ENCODE measurements at places on chromosomes 11 and 22. TPM values are rescaled to one million over a fixed set of nuclear protein-coding genes. Genes with fewer than 3 reads are reported as not detected.

C1QTNF4 gene
- 0.67 TPM for total RNA-seq

DNA sequence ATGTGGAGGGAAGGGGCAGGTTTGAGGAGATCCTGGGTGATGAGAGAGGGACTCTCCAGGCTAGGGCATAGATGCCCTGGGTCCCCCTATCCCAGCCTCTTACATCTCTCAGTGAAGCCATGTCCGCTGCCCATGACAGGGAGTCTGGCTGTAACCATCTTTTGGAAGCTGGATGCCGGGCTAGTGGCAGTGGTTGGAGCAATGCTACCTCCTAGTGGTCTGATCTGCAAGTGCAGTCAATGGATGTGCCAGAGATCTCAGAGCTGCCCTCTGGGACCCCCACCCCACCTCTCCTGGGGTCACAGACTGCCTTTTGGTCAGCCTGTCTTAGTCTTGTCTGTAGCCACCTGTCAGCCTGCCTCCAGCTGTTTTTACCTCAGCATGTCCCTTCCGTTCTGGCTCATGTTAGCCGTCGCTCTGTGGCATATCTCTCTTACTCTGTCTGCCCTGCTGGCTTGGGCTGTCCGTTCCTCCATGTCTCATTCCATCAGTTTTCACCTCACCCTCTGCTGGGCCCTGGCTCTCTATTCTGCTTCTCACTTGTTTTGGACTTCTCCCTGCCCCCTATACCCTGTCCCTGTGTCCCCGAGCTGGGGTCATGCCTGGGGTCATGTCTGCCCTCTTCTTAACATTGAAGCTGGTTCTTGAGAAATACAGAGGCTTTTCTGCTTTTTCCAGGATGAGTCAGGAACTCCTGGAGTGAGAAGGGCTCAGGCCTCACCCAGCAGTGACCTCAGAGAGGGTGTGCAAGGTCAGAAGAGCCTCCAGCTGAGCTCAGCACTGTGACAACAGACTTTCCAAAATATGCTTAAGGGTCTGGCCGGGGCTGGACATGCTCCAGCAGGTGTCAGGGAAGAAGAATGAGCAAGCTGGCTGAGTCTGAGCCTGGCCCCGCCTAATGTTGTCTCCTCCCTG lies 52.0 kb upstream of the THY1 start:
- DNase-seq: peak; percentile 34

- DNase-seq: peak; percentile 30
Measured at GRCh38 chr11:12007769-12008737, at the start of gene DKK3. Gene DKK3, minus strand, starts transcription at chr11:12008626. Its CDS starts 44 bp downstream, at chr11:12008582.

DNA sequence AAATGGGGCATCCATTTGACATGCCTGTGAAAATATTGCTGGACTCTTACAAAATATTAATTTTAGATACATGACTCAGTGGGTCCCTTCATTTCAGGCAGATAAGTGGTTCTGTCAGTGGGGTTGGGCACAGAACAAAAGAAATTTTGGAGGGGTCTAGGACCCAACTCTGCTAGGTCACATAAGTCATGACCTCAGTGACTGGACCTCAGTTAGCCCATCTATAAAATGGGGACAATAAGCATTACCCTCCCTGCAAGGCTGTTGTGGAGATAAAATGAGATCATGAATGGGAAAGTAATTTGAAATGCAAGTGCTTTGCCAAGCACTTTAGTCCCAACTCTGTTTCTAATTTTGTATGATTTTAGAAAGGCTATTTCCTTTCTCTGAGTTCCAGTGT lies 23.8 kb downstream of the ADORA2A start:
- no peak for DNase-seq

DNA sequence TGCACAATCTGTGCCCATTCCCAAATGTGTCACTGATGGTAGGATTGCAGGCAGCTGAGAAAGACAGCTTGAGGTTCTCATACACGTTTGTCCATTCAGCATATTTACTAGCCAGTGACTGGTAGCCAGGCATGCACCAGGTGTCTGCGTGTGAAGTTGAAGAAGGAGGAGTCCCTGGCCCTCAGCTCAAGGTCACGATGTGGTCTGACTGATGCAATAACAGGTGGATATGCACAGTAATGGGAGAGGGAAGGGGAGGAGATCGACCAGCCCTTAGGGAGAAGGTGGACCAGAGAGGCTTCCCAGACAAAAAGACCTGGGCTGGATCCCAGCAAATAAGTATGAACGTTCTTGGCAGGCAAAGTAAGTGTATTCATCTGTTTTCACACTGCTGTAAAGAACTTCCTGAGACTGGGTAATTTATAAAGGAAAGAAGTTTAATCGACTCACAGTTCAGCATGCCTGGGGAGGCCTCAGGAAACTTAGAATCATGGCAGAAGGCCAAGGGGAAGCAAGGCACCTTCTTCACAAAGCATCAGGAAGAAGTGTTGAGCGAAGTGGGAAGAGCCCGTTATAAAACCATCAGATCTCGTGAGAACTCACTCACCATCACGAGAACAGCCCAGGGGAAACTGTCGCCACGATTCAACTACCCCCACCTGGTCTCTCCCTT lies 96.0 kb downstream of the MN1 start:
- no peak for DNase-seq

GRCh38 chr22:27157666-27158370 lies 500.4 kb downstream of the MIAT start:
- DNase-seq: no peak

DNA sequence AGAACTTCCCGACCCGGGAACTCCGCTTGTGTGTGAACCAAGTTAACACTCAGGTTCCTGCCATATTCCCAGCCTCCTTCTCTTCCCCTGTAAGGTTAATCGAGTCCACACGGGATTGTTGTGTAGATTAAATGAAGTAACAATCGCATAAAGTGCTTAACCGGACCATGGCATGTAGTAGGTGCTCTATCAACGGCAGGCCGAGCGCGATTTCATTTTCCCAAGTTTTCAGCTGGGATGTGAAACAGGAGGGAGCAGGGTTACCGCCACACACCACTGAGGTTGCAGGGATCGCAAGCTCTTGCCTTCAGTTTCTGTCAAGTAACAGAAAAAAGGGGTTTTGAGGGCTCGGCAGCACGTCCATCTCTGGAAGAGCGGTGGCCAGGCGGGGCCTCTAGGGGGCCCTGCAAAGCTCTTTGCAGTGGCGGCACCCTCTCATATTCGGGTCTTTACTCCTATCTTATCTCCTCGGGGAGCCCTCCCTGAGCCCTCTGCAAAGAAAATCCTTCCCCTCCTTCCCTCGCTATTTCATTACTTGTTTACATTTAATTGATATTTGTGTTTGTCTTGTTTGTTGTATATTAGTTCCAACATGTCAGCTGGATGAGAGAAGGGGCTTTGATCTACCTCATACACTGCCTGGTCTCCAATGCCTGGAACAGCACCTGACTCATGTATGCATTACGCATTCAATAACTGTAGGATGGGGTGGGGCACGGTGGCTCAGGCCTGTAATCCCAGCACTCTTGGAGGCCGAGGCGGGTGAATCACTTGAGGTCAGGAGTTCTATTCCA lies 816 bp upstream of the PLEKHA7 start:
- DNase-seq: no peak

MS4A8 gene
- not detected for total RNA-seq

MMP12 gene
- not detected for total RNA-seq

ATG2A gene
- 15.6 TPM for total RNA-seq

OR4A16 gene
- total RNA-seq: not detected

HIC2 gene
- 1.8 TPM for total RNA-seq

- no peak for DNase-seq
Measured at GRCh38 chr11:3220101-3220500, 1.5 kb upstream of the MRGPRG start.

DNA sequence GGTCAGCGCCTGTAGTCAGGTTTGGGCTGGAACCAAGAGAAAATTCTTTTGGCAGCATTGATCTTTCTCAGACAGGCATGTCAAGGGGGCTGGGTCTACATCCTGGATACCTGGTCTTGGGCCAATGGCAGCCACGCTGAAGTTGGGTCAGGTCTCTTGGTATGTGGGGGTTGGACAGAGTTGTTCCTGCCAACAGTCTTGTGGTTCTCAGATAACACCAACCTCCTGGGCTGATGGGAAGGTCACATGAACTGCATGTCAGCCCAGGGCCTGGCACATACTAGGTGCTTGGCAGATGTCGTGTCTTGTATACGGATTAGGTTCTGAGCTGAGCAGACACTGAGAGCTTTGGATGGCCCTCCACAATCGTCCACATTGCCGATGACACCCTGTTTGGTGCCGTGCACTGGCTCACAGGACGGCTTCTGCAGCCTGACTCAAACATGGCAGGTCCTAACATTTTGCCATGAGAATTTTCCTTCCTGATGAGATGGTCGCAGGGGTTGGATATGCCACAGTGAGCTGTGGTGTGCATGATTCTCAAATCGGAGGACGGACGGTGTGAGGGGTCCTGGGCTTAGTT lies 42.0 kb downstream of the FBLN1 start:
- peak; percentile 24 for DNase-seq

DNA sequence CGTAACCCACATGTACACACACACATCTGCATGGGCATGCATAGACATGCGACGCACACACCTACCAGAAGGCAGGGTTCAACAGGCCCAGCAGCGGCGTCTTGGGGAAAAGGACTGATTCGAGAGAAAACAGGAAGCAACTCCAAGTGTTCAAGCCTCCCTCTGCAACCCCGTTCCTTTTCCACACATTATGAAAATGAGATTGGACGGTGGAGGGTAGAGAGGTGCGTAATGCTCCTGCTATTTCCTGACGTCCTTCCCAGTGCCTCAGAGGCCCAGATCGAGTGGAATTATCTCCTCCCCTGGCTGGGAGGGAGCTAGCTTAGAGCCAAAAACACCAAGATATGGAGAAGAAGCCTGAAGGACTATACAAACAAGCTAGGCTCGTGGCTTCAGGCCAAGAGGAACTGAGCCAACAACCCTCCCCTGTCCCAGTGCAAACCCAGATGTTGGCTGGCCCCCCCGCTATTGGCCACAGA lies 289.2 kb downstream of the MN1 start:
- DNase-seq: peak; percentile 90

GRCh38 chr11:45935349-45936064 lies 13.1 kb downstream of the LARGE2 start:
- DNase-seq: no peak

GRCh38 chr11:101336858-101337257 lies 207.2 kb upstream of the PGR start:
- DNase-seq: no peak

DNA sequence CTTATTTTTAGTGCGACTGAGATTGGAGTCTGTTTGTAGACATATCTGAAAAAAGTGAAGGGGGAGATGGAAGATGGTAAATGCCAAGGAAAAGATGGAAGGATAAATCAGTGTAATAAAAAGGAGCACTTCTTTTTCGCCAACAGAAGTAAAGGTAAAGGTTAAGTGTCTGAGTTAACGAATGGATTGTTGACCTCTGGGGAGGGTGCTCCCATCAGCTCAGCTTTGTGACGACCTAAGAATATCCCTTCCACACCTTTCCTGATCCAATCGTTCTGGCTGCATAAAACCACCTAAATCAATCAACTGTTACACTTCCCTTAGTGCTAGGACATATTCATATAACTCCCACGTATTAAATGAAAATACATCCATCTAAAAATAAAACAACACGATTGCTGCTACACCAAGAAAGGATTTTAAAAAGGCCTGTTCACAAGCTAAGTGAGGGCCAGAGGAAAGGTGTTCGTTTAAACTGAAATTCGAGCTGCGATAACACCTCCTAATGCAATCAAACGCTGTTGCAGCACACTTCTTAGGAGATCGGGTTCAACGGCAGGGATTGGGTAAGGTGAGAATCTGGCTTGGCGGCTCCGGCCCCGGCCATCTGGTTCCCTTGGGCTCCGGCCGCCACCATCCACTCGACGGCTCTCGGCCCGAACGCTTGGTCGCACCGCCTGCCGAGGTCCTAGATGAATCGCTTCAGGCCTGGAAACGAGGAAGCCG lies 658 bp downstream of the C11orf71 start:
- no peak for DNase-seq

GRCh38 chr11:60363542-60364470 lies 14.5 kb upstream of the MS4A7 start:
- no peak for DNase-seq

VSIG10L2 gene
- total RNA-seq: not detected

DNA sequence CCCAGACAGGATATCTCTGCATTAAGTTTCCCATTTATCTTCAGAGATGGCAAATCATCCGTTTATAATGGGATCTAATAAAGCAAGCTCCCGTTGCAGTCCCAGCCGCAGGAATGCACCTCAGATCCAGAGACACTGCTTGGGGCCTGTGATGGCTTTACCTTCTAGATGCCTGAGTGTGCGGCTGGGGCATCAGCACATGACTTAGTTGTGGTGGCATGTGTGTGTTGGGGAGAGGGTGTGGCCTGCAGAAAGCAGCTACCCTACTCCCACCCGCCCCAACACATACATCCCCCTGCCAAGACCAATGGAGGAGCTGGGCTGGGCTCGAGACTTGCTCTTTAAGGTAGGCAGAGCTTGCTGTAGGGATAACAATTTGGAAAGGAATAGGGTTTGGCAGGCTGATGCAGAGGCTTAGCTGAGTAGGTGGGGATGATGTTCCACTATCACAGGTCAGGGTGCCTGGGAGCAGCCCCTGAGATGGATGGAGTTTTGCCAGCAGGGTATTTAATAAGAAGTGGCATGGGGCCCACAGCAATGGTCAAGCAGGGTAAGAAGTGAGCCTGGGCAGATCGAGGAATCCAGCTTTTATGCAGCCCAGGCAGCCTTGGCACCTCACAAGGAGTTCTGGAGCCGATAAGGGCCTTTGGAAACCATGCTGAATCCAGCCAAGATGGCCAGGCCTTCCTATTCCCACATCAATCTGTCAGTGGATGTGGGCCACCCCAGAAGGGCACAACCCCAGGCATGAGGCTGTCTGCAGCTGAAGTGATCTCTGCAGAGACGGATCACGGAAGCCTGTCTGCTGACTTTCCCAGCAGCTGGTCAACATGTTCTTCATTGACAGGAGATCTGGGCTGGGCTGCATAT lies 601.3 kb downstream of the BUD13 start:
- no peak for DNase-seq

- no peak for DNase-seq
Measured at GRCh38 chr11:45537614-45538013, 127.8 kb downstream of the CHST1 start.

- no peak for DNase-seq
Measured at GRCh38 chr11:126122863-126123262, 60.2 kb upstream of the CDON start.

CTSC gene
- 28.5 TPM for total RNA-seq

DNA sequence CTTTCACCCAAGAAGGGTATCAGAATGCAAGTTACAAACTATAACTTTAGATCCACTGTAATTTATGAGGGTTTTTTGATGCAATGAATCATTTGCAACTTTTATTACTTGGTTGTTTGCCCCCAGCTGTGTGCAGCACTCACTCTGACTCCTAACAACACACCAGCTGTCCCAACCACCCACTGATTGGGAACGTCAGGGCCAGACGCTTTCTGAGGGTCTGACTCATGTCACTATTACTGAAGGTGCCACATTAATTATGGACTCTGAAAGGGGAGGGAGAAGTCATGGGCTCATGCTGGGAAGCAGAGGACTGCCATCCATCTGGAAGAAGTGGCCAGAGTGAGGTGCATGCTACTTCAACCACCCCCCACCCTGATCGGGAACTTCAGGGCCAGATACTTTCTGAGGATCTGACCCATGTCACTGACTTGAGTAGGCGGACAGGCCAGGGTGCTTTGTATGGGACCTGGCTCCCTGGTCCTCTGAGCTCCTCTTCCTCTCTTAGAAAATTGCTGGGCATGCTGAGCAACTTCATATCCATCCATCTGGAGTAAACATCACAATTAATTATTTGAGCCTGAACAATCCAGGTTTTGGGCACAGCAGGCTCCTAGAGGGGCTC lies 44.9 kb upstream of the DRD2 start:
- DNase-seq: no peak

GRCh38 chr11:74004759-74005615 lies 3.9 kb downstream of the UCP3 start:
- DNase-seq: no peak

Measured in heart right ventricle (tissue), 16 donors.